Naive thymus-derived CD8-positive, alpha-beta T cell (primary cell): ENCODE measurements at places on chromosomes 12 and 14. TPM values are rescaled to one million over a fixed set of nuclear protein-coding genes. Genes with fewer than 3 reads are reported as not detected.

Gene ZNF384
- total RNA-seq, result 90.5 TPM

Gene SIRT4
- total RNA-seq, result 2.4 TPM

- no peaks in the 10 kb centered on the region for H3K36me3 ChIP-seq
- no peak for DNase-seq
- no peak overlapping the region for H3K4me3 ChIP-seq
- H3K27me3 ChIP-seq, result no peaks in the 10 kb centered on the region
- no peaks in the 10 kb centered on the region for H3K4me1 ChIP-seq
Measured at GRCh38 chr12:27199638-27200300, 44.3 kb upstream of the STK38L start.

DNA sequence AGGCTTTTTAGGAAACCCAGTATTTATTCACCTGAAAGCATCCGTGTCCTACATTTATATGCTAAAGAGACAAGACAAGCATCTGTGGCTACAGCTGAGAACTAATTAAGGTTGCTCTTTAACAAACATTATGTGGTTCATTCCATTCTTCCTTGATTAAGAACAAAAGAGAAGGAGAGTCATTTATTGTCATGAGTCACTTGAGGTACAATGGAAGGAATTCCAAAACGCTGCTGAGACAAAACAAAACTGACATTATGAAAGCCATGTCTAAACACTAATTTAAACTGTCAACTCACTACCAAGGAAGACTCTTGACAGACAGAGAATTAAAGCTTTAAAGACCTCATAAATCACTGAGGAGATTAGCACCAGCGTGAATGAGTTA lies 214.4 kb downstream of the BMP4 start:
- H3K4me1 ChIP-seq, result no peaks in the 10 kb centered on the region
- H3K36me3 ChIP-seq, result no peaks in the 10 kb centered on the region
- H3K27ac ChIP-seq, result no peak overlapping the region
- H3K27me3 ChIP-seq, result no peaks in the 10 kb centered on the region
- DNase-seq, result no peak
